ENCODE measurements at places on chromosomes 2 and 18.

GRCh38 chr2:230008708-230009066, 60.0 kb downstream of the SLC16A14 start:
- no peak for DNase-seq

- DNase-seq = no peak
These were observed 42.4 kb upstream of the BIN1 start for GRCh38 chr2:127149384-127149783.

- no peak for DNase-seq
These were observed 114.7 kb upstream of the CXCR4 start for GRCh38 chr2:136232456-136233172.

GRCh38 chr2:136422512-136422911, 304.6 kb upstream of the CXCR4 start:
- DNase-seq = no peak

DNA sequence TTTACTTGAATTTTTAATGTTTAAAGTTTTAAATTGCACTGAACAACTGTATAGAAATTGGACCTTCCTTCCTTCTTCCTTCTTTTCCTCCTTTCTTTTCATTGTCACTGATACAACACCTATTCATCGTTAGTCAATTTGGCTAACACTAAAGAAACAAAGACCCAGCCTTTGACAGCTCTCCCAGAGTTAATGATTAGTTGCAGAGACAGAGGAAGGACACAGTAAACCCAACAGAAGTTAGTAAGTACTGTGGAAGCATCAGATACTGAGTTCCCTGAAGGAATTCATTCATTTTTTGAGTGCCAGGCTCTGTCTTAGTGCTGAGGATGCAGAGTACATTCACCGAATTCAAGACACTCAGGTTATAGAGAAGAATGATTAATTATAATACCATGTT, 77.9 kb upstream of the RAB27B start:
- DNase-seq = no peak

GRCh38 chr18:50460716-50461115, 85.9 kb downstream of the SKA1 start:
- no peak for DNase-seq

- DNase-seq = no peak
These were observed 285.0 kb upstream of the KCNH7 start for GRCh38 chr2:163123526-163123925.

DNA sequence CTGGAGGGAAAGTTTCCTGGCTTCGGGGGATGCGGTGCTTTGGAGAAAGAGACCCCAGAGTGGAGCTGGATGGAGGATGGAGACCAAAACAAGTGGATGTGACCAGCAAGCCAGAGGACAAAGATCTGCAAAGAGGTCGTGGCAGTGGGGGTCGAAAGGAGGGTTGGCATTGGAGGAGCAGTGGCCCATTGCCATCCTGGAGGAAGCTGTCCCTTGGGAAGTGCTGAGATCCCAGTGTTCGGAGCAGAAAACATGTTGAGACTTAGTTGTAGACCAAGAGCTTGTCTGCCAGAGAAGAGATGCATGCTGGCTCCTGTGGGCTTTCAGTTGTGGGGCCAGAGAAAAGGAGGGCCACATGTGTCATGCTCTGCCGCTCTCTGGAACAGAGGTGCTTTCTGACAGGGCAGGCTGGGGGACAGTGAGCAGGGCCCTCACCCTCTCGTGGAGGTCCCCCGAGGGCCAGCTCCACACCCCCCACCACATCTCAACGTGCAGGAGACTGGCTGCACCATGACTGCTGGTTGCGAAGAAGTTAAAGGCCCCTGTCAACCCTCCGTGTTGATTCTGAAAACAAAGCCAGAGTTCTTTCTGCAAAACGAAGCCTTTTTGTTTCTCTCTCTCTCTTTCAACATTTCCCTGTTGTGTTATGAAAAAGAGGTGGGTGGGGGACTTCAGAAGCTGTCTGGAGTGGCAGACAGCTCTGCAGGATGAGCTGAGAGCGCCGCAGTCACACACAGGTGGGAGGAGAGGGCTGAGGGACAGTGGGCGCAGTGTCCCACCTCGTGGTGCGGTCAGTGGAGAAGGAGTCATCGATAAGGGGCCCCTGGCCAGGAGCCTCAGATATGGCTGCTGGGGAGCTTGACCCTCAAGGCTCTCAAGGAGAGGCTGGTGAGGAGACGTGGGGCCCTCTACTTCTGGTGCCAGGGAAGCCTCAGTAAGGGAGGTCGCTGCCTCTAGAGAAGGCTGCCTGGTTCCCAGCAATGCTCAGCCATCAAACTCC, 77.6 kb upstream of the BCL2L11 start:
- DNase-seq = no peak

DNA sequence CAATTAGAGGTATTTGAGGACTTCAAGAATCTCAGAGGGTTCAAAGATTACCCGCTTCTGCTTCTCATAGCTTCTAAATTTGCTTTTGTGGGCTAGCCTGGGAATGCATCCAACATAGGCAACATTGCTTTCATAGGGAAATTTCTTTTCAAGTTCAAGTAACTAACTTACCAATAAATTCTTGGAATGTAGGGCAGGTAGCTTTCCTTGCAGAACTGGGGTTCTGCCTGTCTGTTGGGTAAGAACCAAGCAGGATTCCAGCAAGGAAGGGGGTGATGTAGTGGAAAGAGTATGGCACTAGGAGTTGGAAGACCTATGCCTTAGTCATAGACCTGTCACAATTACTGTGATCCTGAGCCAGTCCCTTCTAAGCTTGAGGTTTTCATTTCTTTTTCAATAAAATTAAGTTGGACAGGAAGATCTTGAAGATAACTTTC, 164.1 kb downstream of the FHOD3 start:
- no peak for DNase-seq

DNA sequence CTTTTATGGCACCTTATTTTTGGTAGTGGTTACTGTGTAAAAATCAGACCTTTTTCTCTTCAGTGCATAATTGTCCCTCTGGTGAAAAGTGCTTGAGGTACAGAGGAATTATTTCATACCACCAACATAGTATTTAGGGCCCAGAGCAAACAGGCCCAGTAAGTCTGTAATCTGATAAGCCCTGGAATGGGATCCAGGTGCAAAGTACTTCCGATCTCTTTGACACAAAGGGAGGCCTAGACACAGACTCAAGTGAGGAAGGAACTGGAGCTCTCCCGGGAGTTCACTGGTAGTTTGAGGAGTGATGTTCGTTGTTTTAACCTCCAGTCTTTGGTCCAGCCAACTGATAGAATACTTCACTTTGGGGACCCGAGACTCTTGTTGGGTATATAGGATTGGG, 57.4 kb downstream of the RAB31 start:
- DNase-seq = no peak

DNA sequence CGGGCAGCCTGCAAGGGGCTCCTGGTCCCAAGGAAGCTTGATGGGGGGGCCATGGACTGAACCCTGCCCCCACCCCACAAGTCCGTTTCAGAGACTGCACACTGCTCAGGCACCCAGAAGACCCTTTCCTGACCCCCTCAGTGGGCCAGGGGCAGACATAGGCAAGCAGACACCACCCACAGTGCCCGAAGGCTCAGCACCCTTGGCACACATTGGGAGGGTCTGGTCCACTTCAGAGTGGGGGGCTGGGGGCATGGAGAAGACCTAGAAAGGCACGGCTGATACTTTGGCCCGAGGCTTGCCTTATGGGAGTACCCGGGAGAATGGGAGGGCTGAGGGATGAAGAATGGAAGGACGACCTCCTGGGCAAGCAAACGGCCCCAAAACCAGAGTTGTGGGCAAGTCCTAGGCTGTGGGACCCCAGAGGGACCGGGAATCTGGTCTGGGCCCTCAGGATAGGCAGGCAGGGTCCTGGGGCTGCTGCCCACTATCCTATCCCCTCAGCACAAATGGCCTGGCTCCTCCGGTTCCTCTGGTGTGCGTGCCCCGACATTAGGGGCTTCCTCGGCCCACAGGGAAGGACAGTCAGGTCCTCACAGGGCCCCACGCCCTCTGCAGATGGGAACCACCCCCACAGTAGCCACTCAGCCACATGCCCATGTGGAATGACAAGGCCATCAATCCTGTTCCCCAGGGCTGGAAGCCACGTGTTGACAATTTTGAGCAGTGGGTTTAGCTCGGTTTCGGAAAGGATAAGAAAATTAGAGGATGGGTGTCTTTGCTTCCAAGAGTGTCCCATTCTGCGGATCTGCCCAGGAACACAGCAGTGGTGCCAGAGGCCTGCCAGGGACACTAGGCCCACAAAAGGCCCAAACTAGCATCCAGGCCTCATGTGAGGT, 15.0 kb upstream of the GPC1 start:
- DNase-seq = no peak

DNA sequence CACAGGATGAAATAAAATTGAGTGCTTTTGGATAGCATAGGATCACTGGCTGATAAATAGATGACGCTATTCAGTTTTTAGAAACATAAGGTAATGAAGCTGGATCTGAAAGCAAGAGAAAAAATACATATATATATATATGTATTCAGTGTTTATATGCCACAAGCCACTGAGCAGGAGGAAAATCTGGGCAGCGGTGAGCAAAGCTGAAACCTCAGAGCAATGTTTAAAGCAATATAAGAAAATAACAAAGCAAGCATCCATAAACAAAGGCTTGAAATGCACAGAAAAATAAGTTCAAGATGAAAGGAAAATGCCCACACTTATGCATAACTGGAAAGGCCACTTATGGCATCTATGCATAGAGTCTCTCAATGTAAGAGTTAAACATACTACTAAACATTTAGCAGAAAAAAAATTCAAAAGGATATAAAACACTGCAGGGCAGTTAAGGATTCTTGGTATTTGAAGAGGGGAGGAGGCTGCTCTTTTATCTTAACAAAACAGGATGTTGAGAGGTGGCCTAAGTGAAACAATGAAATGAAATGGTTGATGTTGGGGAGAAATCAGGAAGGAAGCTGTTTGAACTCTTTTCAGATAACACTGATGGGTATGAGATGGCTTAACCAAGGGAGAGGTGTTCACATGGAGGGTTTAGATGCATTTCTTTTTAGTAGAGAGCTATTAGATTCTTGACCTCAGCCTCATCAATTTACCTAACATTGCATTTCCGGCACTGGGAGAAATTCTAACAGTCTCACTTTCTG, 129.1 kb downstream of the ARHGAP15 start:
- DNase-seq = no peak

DNA sequence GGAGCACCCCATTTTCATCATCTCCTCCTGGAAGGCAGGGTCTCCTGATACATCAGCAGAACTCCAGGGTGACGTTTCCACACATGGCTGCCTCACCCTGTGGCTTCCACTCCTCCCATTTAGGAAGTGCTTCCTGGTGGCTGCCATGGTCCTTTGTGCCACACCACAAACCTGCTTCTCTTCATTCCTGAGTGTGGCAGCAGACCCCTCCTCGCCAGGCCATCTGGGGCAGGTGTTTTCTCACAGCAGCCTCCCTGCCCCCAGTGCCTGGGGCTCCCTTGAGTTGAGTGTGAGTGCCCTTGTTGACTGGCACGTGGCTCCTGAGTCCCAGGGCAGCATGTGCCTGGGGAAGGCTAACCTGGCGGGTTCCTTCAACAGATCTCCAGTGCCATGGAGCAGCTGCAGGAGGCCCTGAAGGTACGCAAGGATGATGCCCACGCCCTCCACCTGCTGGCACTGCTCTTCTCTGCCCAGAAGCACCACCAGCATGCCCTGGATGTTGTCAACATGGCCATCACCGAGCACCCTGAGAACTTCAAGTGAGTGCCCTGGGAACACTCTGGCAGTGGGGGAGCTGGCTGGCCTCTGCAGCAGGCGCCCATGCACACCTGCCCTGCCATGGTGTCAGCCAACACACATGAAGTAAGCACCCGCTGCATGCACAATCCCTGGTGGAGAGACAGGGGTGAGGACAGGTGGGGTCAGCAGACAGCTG, 113.4 kb upstream of the MCFD2 start:
- DNase-seq = no peak

GRCh38 chr18:78429127-78430108, 550.2 kb upstream of the SALL3 start:
- DNase-seq = no peak

GRCh38 chr18:79583984-79584401, 95.6 kb upstream of the CTDP1 start:
- DNase-seq = no peak

DNA sequence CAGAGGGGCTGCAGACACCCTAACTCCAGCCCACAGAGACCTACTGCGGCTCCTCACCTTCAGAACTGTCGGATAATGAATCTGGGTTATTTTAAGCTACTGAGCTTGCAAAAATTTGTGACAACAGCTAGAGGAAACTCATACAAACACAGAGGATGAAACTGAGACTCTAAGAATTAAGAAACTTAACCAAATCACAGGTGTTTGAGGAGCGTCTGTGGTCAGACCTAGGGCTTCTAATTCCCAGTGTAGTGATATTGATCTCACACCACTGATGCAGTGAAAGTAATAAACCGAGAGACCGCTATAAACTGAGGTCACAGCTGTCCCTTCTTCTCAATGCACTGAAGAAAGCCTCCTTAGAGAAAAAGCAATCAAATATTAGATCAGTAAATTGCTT, 110.1 kb downstream of the RGPD3 start:
- no peak for DNase-seq

GRCh38 chr2:68663371-68664156, 20.2 kb downstream of the PROKR1 start:
- no peak for DNase-seq

DNA sequence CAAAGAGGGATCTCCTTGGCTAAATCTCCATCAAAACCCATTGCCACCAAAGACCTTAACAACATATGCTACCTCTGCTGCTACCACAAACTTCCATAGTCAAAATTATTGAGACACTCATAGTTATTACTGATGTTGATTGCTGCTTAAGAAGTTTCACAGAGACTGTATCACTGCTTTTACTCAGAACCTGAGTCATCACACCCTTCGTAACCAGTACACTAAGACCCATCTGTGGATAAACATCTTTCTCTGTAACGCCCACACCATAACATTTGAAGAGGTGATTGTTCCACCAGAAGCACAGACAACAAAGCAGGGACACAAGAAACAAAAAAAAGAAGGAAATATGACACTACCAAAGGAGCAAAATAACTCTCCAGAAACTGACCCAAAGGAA, 1563.1 kb downstream of the LRP1B start:
- DNase-seq = no peak

DNA sequence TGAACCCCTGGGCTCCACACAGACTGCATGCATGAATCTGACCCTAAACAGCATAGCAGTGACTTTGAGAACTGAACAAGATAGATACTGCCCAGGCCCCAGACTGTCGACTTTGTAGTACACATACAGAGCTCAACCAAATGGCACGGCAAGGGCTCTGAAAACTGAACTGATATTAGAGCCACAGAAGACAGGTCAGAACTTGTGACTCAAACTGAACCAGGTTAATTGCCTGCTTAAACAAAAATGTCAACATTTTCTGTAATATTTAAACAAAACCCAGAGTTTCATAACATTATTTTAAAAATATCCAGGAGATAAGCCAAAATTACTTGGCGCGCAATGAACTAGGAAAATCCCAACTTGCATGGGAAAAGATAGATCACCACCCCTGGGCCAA, 260.3 kb downstream of the TPGS2 start:
- DNase-seq = no peak

All from effector memory CD4-positive, alpha-beta T cell (primary cell).